ENCODE measurements at places on chromosomes 5 and 9. TPM values are rescaled to one million over a fixed set of nuclear protein-coding genes. Genes with fewer than 3 reads are reported as not detected.

Gene SUB1
- total RNA-seq, result 137 TPM

Gene SPINK4
- total RNA-seq, result not detected

Gene ZDHHC11
- 3.4 TPM for total RNA-seq

Gene EGFL7
- 62.2 TPM for total RNA-seq

Gene PROB1
- 0.34 TPM for total RNA-seq

Gene C9
- not detected for total RNA-seq

Gene SOHLH1
- not detected for total RNA-seq

Gene SOX30
- not detected for total RNA-seq

Gene GMCL2
- total RNA-seq, result not detected
